ENCODE measurements at places on chromosomes 6 and 20.
A peak's percentile ranks its signal among the peaks of the same experiment; 100 is the strongest.

- DNase-seq = no peak
Measured at GRCh38 chr6:13872681-13873080, 52.1 kb upstream of the RNF182 start.

GRCh38 chr20:3164763-3165410 is 5.2 kb upstream of the FASTKD5 start:
- no peak for DNase-seq

DNA sequence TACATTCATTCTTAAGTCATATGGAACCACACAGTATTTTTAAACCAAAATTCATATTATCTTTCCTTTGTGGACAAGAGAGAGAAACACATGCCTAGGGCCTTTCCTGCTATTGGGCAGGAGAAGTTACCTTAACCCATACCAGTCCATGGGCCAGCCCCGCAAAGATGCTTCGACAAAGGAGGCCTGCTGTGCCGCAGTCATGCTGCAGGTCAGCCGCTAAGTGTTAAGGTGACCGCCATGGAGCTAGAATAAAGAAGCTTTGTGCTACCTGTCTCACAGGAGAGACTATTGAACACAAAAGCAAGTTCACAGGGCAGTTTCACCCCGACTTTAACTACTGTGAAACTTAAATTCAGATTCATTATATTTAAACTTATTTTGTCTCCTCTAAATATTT is 62.3 kb upstream of the TMEM181 start:
- DNase-seq = no peak

GRCh38 chr6:41767112-41767833 is 12.4 kb downstream of the FRS3 start:
- no peak for DNase-seq

DNA sequence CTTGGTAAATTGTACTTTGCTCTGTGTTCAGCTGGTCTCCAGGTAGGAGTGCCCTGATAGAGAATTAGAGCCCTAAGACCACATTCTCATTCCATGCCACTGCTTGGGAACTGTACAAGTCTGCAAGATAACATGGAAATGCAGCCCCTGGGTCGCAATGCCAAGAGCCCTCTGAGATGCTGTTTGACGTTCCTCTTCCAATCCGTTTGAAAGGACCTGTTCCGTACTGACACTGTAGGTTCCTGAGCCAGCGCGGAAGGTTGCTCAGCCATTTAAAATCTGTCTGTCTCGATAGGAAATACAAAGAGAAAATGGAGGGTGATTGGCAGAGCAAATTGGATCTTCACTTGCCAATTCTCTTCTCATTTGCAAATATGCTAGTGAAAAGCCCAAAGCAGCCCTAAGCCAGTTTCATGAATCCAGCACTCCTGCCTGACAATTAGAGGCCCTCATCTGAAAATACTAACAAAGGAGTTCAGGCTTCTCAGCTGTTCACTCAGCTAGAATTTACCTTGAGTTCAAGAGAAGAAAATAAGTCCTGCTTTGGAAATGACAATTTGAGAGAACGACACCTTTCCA is 100.6 kb upstream of the AFDN start:
- no peak for DNase-seq

- DNase-seq = no peak
Measured at GRCh38 chr20:15836634-15837033, 736.6 kb downstream of the KIF16B start.

GRCh38 chr6:142551274-142551811 is 249.5 kb downstream of the ADGRG6 start:
- peak; percentile 27 for DNase-seq

GRCh38 chr6:144408161-144408560 is 123.0 kb downstream of the UTRN start:
- DNase-seq = no peak

GRCh38 chr20:10497283-10497682 is 62.2 kb downstream of the SLX4IP start:
- DNase-seq = no peak

GRCh38 chr6:131062241-131063027 is 611 bp downstream of the EPB41L2 start:
- peak; percentile 9 for DNase-seq

- DNase-seq = no peak
Measured at GRCh38 chr6:169388395-169389166, 134.9 kb upstream of the THBS2 start.

GRCh38 chr6:7143476-7143974 is 35.8 kb downstream of the RREB1 start:
- DNase-seq = no peak

- DNase-seq = no peak
Measured at GRCh38 chr6:137755284-137755683, 111.8 kb upstream of the TNFAIP3 start.

GRCh38 chr6:84979541-84979940 is 215.1 kb upstream of the TBX18 start:
- no peak for DNase-seq

- DNase-seq = no peak
Measured at GRCh38 chr20:57683287-57683686, 26.5 kb downstream of the PMEPA1 start.

GRCh38 chr6:906920-907319 is 214.0 kb upstream of the EXOC2 start:
- no peak for DNase-seq

DNA sequence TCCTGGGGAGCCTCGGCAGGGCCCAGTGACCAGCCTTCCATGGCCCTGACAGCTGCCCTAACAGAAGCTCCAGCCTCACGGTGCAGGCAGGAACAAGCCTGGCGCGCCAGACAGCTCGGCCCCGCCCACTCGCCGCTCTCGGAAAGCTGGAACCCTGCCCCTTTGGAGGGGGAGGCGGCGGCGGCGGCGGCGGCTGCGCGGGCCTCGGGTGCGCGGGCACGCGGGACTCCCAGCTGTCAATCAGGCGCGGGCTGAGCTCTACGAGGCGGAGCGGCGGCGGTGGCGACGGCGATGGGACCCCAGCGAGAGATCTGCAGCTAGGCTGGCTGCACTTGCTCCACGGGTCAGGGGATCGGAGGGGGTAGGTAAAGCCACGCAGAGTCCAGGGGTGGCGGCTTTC is at the start of gene NRSN1:
NRSN1 (plus strand) TSS at position 236 of the 400 bp plus-strand sequence. CDS start 8,113 bp downstream, outside the sequence.
- DNase-seq = no peak

DNA sequence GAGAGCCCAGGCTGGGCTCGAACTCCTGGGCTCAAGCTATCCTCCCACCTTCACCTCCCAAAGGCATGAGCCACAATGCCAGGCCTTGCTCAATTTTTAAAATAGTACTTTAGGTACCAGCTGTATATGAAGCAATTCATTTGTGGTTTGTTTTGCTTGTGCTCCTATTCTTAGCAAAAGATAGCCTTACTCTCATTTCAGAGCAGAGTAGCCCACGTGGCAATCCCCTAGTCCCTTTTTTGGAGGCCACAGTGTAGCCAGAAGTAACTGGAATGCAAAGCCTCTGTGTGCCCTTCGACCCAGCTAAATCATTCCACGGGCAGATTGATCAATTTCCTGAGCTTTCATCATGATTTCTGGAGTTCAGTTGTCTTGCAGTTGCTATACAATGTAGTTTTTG is 372.2 kb downstream of the NRN1 start:
- DNase-seq = no peak

- no peak for DNase-seq
Measured at GRCh38 chr6:41545247-41545702, 906 bp upstream of the FOXP4 start.

- DNase-seq = no peak
Measured at GRCh38 chr6:51644426-51644825, 443.0 kb downstream of the PKHD1 start.

DNA sequence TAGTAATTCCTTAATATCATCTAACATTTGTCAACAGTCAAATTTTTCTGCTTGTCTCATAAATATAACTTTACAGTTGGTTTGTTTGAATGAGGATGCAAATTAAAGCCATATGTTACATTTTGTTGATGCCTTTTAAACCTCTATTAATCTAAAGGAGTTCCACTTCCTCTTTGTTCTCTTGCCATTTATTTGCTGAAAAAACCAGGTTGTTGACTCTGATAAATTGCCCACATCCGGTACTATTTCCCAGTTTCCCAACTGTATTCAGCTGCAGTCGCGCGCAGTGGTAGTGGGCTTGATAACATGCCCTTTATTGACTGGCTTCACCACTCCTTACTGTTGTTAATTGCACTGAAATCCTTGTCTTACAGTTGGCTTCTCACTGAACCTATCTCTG is 32.8 kb upstream of the SIRPB2 start:
- no peak for DNase-seq

GRCh38 chr20:13625304-13625979 is 13.3 kb downstream of the TASP1 start:
- DNase-seq = no peak

- DNase-seq = no peak
Measured at GRCh38 chr20:31821427-31821826, 2.3 kb downstream of the MYLK2 start.

- no peak for DNase-seq
Measured at GRCh38 chr20:46084805-46085178, 5.0 kb downstream of the NCOA5 start.

DNA sequence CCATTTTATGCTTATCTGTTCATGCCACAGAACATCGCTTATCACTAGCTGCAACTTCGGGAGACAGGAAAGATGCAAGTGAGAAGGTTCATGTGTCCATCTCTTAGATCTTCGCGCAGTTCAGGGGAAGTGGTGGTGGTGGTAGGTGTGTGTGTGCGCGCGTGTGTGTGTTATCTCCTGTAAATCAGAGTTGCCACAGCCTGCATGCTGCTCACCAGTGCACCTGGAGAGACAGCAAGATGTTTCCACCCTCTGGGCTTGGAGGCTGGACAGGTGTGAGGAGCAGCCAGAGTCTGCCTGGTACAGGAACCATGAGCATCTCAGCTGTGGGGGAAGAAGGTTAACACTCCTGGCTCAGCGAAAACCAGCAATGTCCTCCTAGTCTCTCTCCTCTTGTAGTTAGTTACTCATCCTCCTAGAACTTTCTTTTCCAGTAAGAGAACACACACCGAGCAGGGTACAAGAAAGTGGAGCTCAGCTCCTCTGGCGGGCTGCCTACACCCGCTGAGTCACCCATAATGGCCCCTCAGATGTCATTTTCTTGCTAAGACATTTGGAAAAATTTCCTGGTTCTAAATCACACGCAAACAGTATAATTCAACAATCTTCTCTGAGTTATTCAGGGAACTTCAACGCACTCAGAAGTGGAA is 5.1 kb upstream of the TUBB1 start:
- no peak for DNase-seq
